ENCODE measurements at places on chromosomes 4 and X. TPM values are rescaled to one million over a fixed set of nuclear protein-coding genes. Genes with fewer than 3 reads are reported as not detected.

The JCHAIN gene
- 1.3 TPM for total RNA-seq

The OPN1MW gene
- total RNA-seq: not detected

The IGFBP7 gene
- 45.5 TPM for total RNA-seq

The CLDN22 gene
- not detected for total RNA-seq

The AFAP1 gene
- total RNA-seq: 45.6 TPM

The NIPAL1 gene
- total RNA-seq: 1.5 TPM

The PRRG1 gene
- 14.5 TPM for total RNA-seq

The CHRDL1 gene
- 1.2 TPM for total RNA-seq

The RBPJ gene
- total RNA-seq: 43.2 TPM

The ITGB1BP2 gene
- 1.4 TPM for total RNA-seq

The BST1 gene
- total RNA-seq: not detected

- DNase-seq: peak; percentile 68
These were observed 62.2 kb upstream of the PRPS1 start for GRCh38 chrX:107565931-107566603.

DNA sequence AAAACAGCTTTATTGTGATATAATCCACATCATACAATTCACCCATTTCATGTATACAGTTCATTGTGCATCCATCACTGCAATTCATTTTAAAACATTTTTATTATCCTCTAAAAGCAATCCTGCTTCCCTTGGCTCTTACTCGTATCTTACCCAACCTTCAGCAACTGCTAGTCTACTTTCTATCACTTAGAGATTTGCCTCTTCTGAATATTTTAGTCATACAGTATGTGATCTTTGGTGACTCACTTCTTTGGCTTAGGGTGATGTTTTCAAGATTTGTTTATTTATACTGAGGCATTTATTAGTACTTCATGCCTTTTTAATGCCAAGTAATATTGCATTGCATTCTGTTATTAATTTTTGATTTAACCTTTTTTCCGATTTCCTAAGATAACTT is 15.0 kb upstream of the MSMO1 start:
- no peak for DNase-seq

DNA sequence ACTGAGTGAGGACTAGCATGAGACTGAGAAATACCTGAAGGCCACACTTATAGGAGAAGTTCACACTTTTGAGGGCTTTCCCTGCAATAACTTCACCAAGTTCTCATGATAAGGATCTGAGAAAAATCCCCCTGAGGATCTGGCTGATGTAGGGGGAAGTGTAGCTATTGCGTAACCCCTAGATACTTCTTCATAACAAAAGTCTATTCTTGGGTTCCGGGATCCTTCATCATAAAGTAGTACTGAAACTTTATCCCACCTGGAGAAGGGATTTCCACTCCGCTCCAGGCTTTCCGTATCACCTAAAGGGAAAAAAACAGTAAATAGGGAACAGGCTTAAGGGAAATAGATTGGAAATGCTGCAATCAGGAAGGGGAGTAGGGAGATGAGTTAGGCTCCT is 13.3 kb downstream of the USP27X start:
- DNase-seq: no peak

DNA sequence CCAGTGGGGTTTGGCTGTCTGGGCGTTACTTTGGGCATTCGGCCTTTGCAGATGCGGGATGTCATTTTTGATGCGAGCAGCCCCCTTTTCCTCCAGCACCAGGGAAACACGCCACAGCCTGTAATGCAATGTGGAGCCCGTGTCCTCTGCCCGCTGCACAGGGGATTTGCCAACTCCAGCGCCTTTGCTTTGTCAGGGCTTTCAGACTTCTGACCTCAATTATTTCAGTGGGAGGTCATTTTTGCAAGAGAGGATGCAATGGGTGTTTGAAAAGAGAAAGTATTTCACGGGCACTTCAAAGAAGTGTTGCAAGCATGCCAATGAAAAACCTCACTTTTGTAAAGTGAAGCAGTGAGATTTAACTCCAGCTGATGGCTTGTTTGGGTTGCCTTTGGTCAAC is 11.5 kb downstream of the CLCN4 start:
- DNase-seq: no peak

DNA sequence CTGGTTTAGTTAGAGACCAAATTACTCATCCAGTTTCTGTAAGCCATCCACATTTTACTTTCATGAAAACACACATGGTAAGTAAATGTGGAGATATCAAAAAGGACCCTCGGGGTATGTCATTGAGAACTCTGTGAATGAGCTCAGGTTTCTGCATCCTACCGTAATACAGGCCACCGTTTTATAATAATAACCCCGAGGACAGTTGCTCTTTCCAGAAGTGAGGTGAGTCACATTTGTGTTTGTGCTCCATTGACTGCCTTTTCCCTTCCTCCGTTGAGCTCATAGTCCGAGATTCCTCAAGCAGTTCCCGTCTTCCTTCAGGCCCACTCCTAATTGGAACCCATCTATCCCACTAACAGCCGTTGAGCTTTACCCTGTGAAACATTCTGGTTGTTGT is 95.3 kb downstream of the GRID2 start:
- DNase-seq: peak; percentile 12

DNA sequence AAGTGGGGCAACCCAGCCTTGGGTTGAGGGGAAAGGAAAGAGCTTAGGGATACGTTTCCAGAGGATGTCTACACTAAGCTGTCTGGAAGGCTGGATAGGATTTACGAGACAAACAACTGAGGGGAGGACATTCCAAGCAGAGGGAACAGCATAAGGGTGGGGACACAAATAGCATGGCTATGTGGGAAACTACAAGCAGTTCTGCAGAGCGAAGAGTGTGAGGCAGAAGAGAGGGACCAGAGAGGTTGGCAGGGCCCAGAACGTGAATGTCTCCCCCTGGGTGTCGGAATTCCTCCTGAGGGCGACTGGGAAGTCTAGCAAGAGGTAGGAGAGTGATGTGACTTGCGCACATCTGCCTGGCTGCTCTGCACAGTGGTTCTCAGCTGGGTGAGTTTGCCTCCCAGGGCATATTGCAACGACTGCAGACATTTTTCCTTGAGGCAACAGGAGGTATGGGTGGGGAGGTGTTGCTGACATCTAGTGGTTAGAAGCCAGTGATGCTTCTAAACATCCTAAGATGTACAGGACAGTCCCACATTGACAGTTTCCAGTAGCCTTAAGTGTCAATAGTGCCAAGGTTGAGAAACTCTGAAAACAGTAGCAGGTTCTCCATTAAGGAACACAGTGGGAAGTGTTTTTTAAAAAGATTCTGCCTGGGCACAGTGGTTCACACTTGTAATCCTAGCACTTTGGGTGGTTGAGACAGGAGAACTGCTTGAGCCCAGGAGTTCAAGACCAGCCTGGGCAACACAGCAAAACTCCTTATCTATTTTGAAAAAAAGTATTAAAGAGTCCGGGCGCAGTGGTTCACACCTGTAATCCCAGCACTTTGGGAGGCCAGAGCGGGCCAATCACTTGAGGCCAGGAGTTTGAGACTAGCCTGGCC is 9.2 kb downstream of the NDUFA1 start:
- peak; percentile 54 for DNase-seq

DNA sequence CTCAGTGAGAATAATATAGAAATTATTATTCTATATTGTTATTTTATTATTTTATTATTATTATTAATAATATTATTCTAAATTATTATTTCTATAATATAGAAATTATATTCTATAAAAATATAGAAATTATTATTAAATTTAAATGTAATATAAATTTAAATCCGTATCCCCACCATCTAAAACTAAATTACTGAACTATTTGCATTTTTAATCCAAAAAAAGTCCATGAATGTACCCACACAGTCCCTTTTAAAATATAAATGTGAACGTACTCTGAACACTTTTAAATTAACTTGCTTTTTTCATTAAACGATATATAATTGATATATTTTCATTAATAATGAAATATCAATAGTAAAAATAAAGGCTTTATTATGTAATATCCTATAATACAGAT is 248.3 kb upstream of the PCDH7 start:
- DNase-seq: no peak

- DNase-seq: no peak
These were observed 212.7 kb upstream of the BCOR start for GRCh38 chrX:40310447-40310846.

DNA sequence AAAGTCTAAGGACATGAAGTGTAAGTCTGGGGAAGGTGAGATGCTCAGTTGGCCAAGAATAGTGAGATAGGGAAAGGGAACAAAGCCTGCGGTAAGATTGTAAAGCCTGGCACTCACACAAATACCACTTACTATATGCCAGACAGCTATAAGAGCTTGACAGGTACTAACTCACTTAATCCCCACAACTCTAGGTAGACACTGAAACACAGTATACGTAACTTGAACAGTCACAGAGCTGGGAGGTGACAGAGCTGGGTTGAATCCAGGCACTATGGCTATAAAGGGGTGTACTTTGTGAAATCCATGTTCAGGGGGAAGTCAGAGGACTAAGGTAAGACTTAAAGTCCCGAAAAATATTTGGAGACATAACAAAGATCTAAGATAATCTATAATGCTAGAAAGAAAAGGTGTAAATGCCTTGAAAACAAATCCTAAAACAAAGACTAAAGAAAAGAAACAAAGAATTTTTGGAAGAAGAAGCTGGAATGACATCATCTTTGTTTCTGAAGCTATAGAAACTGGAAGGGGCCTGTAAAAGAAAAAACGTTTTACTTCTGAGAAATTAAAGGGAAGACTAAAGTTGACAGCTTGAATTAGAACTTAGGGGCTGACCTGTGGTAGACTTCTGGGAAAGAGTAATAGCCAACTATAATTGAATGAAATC is 172.5 kb downstream of the PPP3CA start:
- DNase-seq: no peak

DNA sequence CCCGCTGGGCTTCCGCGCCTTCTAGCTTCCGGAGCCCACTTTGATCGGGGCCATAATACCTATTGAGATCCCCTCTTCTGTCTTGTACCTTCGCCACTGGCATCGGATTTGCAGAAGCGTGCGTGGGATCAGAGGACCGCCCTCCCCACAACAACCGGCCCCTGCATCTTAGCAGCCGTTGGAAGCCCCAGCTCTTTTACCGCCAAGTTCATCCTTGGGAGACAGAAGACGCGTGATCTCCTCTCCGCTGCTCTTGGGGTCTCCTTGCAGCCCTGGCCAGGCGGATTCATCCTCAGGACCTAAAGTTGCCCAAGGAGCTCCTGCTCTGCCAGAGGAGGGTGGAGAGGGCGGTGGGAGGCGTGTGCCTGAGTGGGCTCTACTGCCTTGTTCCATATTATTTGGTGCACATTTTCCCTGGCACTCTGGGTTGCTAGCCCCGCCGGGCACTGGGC is 1.6 kb downstream of the SLIT2 start:
- DNase-seq: no peak

DNA sequence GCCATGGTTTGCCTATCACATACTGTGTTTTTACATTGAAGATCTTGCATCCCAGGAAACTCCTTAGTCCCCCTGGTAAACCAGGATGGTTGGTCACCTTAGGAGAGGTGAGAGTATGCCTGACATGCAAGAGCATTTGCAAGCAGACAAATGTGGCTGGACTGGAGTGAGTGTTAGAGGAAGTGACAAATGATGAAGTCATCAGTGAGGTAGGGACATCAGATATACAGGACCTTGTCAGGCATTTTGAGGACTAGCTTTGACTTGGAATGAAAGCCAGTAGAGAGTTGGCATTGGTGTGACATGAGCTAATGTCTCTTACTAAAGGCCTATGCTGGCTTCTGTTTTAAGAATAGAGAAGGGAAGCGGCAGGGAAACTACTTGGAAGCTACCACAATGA is 124.9 kb downstream of the FRMPD4 start:
- DNase-seq: no peak

- DNase-seq: no peak
These were observed 600 bp downstream of the POU3F4 start for GRCh38 chrX:83508526-83509253.

GRCh38 chr4:124061413-124061812 is 651.1 kb downstream of the ANKRD50 start:
- peak; percentile 74 for DNase-seq

GRCh38 chr4:169644802-169645201 is 24.4 kb downstream of the CLCN3 start:
- no peak for DNase-seq

Data from H4 (cell line).